RPMI8226 (cell line): ENCODE measurements at places on chromosomes 7 and 10.

DNA sequence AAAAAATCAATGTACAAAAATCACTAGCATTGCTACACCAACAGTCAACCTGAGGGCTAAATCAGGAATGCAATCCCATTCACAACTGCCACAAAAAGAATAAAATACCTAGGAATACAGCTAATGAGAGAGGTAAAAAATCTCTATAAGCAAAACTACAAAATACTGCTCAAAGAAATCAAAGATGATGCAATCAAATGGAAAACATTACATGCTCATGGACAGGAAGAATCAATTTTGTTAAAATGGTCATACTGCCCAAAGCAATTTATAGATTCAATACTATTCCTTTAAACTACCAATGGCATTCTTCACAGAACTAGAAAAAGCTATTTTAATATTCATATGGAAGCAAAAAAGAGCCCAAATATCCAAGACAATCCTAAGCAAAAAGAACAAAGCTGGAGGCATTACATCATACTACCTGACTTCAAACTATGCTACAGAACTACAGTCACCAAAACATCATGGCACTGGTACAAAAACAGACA, 116.3 kb downstream of the HPSE2 start:
- DNase-seq, result no peak

DNA sequence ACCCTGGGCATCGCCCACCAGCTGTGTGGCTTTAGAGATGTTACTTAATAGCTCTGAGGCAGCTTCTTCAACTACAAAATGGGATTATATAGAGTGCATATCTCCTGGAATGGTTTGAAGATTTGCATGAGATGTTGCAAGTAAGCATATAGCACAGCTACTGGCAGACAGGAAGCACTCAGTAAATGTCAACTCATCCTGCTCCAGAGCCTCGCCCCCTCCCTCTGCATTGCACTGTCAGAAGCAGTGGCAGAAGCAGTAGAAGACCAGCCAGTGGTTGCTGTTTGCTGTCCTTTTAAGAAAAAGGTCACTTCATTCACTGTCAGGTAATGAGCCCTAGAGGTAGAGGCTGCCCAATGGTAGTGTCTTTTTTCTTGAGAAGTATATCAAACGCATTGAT, 180.0 kb upstream of the GHITM start:
- peak; percentile 31 for DNase-seq

GRCh38 chr10:89156161-89156835, 50.8 kb downstream of the CH25H start:
- DNase-seq, result no peak

DNA sequence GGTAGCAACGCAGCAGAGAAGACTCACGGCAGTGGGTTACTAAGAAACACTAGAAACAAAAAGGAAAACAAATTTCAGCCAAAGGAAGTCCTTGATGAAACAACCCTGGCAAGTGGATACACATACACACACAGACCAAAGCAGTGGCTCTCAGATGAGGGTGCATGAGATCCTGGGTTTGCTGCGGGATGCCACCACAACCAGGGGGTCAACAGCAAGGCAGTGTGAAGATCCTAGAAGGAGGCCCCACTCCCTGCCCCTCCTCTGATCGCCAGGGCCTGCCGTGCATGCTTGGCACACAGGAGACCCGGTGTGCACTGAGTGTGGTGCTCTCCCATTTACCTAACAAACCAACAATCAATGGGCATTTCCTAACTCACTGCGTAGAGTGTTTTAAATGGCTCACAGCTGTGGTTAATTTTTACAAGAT, 252.3 kb upstream of the KLF14 start:
- DNase-seq, result no peak

GRCh38 chr10:69464801-69465401, 13.6 kb downstream of the TSPAN15 start:
- no peak for DNase-seq
